Activated naive CD4-positive, alpha-beta T cell treated with anti-CD3 and anti-CD28 coated beads for 36 hours (primary cell): ENCODE measurements at places on chromosomes 5 and 9. TPM values are rescaled to one million over a fixed set of nuclear protein-coding genes. Genes with fewer than 3 reads are reported as not detected.

- no peak for DNase-seq
These were observed 136.5 kb upstream of the C6 start for GRCh38 chr5:41349846-41350245.

DNA sequence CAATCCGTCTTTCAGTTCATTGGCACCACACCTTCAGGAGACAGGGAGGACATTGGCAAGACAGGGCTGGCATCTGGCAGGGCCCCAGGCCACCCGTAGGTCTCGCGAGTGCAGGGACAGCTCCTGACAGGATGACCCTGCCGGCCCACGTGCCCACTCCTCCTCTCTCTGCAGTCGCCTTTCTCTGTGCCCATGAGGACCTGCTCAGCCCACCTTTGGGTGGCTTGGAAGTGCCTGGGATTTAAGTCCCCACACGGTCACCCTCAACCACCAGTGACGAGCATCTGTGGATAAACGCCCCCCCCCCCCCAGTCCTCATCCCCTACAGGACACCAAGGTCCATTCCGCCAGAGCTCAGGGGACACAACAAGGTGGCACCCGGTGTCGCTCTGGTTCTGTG, 4.1 kb downstream of the MRPL36 start:
- no peak for DNase-seq

DNA sequence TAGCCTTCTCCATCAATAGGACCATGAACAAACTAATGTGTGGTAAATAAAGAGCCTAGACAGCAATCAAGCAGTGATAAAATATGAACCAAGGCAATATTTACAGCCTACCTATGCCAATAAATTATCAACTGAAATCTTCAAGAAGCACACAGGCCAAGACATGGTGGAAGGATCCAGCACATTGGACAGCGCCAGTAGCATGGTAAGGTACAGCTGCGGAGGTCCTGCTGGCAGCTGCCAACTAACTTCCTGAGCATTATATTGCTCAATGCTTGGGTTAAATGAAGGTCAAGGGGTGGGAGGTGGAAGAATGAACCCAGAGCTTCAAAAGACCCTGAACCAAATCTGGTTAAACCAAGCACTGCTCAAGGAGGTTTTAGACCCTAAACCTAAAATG, 16.5 kb upstream of the SPDL1 start:
- DNase-seq: peak; percentile 9

- DNase-seq: no peak
These were observed 6.6 kb upstream of the CYSTM1 start for GRCh38 chr5:140168371-140168770.

- no peak for DNase-seq
These were observed 16.7 kb upstream of the RNU6ATAC start for GRCh38 chr9:134180786-134181647.

GRCh38 chr5:37742111-37742510, 97.7 kb downstream of the GDNF start:
- DNase-seq: no peak

- DNase-seq: no peak
These were observed 280.6 kb downstream of the EBF1 start for GRCh38 chr5:158819095-158819494.

GRCh38 chr5:156394642-156395305, 67.8 kb downstream of the SGCD start:
- DNase-seq: no peak

GRCh38 chr9:8604201-8604600, 804.6 kb upstream of the DMAC1 start:
- no peak for DNase-seq

DNA sequence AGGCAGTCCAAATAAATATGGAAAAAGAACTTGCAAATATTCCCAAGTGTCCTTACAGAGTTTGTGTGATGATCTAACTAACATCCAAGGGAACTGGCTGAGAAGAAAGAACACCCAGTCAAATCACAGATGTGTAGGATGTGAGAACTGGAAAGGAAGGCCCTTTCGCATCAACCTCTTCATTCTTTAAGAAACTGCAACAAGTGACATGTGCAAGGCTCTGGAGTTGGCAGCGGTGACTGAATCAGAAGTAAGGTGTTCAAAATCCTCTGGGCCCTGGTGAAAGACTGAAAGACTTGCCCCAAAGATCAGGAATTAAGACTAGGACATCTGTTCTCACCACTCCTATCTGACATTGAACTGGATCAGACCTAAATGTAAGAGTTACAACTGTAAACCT, 88.7 kb downstream of the RAPGEF1 start:
- peak; percentile 64 for DNase-seq

The LHX6 gene
- total RNA-seq: not detected

The FRRS1L gene
- not detected for total RNA-seq

The TRIM23 gene
- total RNA-seq: 6.2 TPM

The HDHD3 gene
- 8.9 TPM for total RNA-seq

The DMGDH gene
- total RNA-seq: 1.1 TPM

The GPR150 gene
- 0.64 TPM for total RNA-seq
